ENCODE measurements at places on chromosomes 6 and 20. TPM values are rescaled to one million over a fixed set of nuclear protein-coding genes. Genes with fewer than 3 reads are reported as not detected.
A peak's percentile ranks its signal among the peaks of the same experiment; 100 is the strongest.

The SLC17A3 gene
- not detected for total RNA-seq

The RAET1E gene
- total RNA-seq, result 9.2 TPM

The HUS1B gene
- total RNA-seq, result 0.99 TPM

The GABRR2 gene
- not detected for total RNA-seq

The ZNF334 gene
- 4.3 TPM for total RNA-seq

The OOEP gene
- not detected for total RNA-seq

The FIG4 gene
- total RNA-seq, result 17.2 TPM

The PLN gene
- total RNA-seq, result not detected

The C2 gene
- 0.50 TPM for total RNA-seq

The CDH4 gene
- total RNA-seq, result 57.4 TPM

The FERMT1 gene
- total RNA-seq, result 128 TPM

The PI16 gene
- total RNA-seq, result not detected

The OPRL1 gene
- total RNA-seq, result 0.11 TPM

The CNR1 gene
- not detected for total RNA-seq

The RALY gene
- 145 TPM for total RNA-seq

The RAE1 gene
- total RNA-seq, result 30.2 TPM

The HLA-DQA1 gene
- not detected for total RNA-seq

The MOG gene
- not detected for total RNA-seq

DNA sequence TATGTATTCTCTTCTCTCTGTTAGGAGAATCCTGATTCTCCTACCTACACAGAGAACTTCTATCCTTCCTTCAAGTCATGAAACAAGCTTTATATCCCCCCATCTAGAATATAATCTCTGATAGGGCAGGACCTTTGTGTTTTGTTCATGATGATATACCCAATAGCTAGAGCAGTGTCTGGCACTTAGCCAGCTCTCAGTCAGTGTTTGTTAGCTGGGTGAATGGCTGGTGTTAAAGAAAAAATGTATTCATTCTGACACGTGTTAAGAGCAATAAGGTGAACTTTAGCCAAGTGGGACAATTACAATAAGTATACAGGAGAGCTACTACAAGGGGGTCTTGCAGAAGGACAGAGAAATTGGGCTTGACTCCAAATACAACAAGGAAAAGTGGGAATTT, 34.3 kb upstream of the TNFRSF21 start:
- no peak for DNase-seq

DNA sequence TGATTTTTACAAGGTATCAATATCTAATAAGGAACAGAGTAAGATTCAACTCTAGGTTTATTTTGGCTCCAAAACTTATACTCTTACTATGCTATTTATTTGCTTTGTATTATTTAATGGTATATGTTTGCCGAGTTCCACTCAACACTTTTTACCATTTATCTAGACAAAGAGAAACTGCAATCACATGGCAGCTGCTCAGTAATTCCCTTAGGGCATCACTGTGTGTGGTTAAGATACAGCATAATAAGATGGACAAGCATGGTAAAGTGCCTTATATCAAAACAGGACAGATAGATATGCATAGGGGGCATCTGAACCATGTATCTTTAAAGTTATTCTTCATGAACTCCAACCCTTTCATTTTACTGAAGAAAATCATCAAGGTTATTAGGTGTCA, 483.0 kb upstream of the ID4 start:
- no peak for DNase-seq

GRCh38 chr6:137964876-137965275, 97.8 kb downstream of the TNFAIP3 start:
- no peak for DNase-seq

GRCh38 chr6:13661647-13662046, 46.5 kb downstream of the NOL7 start:
- DNase-seq, result no peak

GRCh38 chr20:54668271-54669039, 193.1 kb downstream of the DOK5 start:
- DNase-seq, result no peak

- no peak for DNase-seq
These were observed 9.4 kb upstream of the TMEM14A start for GRCh38 chr6:52661551-52661950.

DNA sequence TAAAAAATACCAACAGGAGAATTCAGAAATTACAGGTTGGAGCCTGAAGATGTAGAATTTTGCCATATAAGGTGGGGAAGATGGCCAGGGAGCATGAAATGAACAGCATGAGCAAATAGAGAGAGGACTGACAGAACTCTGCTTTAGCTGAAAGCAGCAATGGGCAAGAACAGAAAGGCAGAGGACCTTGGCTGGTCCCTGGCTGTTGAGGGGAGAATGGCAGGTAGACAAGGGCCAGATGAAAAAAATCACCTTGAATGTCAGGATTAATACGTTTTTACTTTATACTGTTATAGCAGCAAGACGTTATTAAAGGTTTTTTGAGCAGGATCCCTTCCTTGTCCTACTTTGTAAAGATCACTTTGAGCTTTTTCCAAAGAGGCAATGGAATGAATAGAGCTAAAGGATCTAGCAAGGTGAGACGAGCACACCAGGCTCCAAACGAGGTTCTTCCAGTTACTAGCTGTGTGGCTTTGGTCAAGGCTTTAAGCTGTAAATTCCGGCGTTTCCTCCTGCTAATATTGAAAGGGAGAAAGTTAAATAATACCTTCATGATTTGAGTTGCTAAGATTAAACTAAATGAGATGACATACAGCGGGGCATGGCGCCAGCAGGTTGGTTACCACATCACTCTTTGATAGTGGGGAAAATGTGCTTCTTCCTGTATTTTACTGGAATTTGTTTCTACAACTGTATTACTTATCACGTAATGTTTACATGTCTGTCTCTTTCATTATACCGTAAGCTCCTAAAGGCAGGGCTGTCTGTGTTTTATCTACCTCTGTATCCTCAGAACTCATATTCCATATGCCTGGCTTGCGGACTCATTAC, 776 bp downstream of the PPIL1 start:
- no peak for DNase-seq

- DNase-seq, result no peak
These were observed 9.5 kb upstream of the TULP1 start for GRCh38 chr6:35522151-35522550.

- no peak for DNase-seq
These were observed 53.9 kb downstream of the KIZ start for GRCh38 chr20:21179757-21180156.

- DNase-seq, result peak; percentile 24
These were observed 509.9 kb upstream of the ID4 start for GRCh38 chr6:19327241-19327640.

DNA sequence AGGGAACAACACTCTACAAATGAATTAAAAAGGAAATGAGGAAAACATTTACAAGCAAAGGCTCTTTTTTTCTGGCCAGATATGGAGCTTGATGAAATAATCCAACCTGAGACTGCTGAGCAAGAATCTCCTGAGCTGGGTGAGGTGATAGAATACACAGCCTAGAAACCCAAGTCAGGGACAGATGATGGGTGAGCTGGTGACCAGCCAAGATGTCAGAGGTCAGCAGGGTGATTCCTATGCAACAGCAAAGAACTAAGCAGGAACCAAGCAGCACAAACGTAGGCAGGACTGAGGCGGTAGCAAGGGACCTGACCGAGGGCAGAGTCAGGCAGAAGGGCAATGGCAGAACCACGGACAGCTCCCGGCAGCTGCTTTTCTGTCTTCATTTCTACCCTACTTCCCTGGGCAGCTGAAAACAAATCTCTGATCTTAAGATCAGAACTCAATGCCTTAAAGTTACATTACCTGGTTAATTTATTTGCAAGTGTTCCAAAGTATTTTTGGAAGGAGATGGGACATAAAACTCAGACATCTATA, 75.1 kb downstream of the CDC40 start:
- DNase-seq, result peak; percentile 9

DNA sequence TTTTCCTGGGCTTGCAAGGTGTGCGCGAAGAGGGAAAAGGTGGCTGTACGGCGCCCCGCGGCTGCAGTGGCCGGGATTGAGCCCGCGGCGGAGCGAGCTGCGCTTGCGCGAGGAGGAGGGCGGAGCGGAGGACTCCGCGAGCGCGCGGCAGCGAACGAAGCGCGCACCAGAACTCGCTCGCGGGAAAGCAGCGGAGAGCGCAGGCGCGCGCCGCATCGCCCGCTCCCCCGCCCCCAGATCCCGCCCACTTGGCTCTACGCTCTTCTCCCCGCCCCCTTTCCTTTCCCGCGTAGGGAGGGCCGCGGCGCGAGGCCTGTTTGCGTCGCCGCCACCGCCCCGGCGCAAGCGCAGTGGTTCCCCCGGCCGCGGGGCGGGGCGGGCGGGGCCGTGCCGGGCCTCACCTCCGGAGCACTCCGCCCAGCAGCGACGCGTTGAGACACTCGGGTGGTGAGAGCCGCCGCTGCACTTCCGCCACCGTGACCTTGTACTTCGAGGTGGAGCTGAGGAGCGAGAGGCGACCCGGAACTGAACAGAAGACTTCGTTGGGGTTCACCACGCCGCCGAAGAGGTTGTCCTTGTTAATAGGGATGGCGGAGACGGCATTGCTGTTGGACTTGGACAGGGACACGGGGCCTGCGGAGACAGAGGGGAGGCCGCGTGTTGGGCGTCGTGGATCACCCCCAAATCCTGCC, 10.6 kb downstream of the TFAP2A start:
- DNase-seq, result peak; percentile 97

GRCh38 chr6:98932381-98932780, 15.4 kb downstream of the FBXL4 start:
- no peak for DNase-seq

DNA sequence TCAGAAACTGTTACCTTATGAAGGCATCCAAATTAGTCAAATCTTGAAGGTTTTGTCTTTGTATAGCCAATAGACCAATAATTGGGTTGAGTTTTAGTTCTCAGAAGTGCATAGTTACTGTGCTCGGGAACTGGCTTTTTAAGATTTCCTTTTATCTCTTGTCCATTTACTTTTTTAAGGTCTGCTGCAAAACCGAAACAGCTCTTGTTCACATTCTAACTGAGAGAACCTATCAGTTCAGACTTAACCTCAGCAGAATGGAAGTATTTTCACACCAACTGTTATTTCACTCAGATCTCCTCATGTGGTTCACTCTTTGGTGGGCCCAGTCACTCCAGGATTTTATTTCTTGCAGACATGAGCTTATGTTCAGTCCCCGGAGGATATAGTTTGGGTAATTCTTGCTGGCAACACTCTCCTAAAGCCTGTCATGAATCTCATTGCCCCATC, 55.5 kb downstream of the TPBG start:
- DNase-seq, result no peak

- DNase-seq, result peak; percentile 68
These were observed 14.6 kb downstream of the TJAP1 start for GRCh38 chr6:43491750-43492661.

- peak; percentile 70 for DNase-seq
These were observed 55.6 kb downstream of the UTRN start for GRCh38 chr6:144340541-144341371.

DNA sequence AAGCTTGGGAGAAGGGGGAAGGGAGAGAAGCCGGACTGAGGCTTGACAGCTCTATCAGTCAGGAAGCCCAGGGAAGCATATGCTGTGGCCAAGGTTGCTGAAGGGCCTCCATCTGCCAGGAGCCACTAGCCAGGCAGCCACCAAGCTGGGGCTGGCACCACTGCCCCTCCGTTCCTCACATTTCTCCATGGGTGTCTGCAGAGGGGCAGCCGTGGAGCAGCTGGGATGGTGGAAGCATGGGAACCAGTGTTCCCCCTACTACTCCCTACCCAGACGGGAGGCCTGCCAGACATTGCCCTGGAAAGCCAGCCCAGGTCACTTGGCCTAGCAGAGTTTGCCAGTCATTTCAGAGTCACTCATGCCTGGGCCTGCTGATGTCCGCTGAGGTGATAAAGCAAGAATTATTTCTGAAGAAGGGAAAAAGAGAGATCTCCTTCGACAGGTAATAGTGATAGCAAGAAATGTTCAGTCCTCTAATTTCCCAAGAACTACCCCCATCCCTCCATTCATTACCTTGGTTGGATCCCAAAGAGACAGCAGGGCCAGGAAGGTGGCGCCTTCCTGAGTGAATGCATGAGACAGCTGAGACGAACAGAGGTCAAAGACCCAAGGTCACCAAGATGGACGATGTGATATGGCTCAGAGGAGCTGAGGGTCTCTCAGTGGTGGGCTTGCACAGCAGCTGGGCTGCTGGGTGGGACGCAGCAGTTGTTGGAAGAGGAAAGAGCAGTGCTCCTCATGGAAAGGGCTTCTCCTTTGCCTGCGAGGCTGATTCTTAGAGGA, 21.9 kb downstream of the SNPH start:
- DNase-seq, result no peak

- DNase-seq, result no peak
These were observed 30.4 kb downstream of the ZC2HC1B start for GRCh38 chr6:143894655-143895054.

GRCh38 chr6:140043357-140043756, 668.9 kb upstream of the CITED2 start:
- peak; percentile 95 for DNase-seq

DNA sequence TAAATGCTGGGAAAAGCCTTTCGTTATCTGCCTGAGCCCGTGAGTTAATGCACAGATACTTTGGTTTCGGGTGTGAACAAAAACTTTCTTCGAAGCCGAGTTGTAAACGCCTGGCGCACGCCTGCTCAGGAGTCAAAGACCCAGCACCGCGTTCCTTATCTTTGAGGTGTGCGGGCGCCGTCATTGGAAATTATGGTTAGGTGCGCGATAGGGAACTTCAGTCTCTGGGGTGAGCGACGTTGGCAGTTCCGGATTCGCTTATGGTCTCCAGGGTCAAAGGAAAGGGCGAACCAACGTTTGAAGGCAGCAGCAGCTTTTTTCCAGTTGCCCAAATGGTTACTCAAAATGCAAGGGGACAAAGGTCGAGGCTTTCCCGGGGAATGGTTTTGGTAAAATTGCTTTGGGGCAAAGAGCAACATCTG, 853 bp downstream of the SLC22A3 start:
- DNase-seq, result no peak

- DNase-seq, result no peak
These were observed 100.3 kb upstream of the MPC1 start for GRCh38 chr6:166483026-166483425.

GRCh38 chr20:9660236-9660868, 146.0 kb downstream of the LAMP5 start:
- peak; percentile 1 for DNase-seq

- peak; percentile 6 for DNase-seq
These were observed 79.0 kb upstream of the RGS17 start for GRCh38 chr6:153210083-153210482.

- DNase-seq, result no peak
These were observed 7.7 kb downstream of the TREML2 start for GRCh38 chr6:41193171-41193734.

DNA sequence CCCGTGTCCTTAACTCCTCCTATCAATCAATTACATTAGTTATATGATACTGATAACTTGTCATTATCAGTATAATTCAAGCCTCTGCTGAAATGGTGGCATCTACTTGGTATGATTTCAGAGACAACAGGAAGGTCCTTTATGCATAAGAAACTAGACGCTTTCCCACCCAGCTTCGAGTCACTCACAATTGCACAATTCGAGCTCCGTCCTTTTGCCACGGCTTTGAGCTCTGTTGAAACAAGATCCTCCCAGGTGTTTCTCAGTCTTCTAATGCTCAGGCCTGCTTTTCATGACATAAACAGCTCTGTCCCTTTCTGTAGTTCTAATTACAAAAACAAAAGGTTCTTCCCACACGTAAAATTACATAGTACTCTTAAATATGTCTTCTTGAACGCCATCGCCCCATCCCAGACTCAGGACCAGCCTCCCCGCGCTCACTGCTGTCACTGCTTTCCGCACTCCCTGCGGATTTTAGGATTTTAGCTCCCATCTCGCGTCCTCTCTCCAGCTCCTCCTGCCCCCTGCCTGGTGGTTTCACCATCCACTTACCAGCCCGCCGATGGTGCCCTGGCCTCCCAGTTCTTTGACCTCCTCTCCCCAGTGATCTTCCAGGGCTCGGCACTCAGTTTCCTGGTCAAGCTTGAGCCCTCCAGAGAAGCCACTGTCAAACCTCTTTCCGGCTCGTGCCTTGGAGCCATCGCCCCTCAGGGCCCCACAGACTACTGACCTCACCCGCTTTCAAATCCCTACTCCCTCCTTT, 23.2 kb upstream of the PNPLA1 start:
- peak; percentile 63 for DNase-seq

Data from mammary epithelial cell (primary cell).